ENCODE measurements at places on chromosomes 2 and 18. TPM values are rescaled to one million over a fixed set of nuclear protein-coding genes. Genes with fewer than 3 reads are reported as not detected.
A peak's percentile ranks its signal among the peaks of the same experiment; 100 is the strongest.

GRCh38 chr2:86411396-86411795 is 29.8 kb upstream of the KDM3A start:
- no peaks in the 10 kb centered on the region for H3K4me1 ChIP-seq
- no peak for DNase-seq
- H3K36me3 ChIP-seq = no peaks in the 10 kb centered on the region
- H3K4me3 ChIP-seq = no peak overlapping the region
- H3K27ac ChIP-seq = no peak overlapping the region
- H3K27me3 ChIP-seq = peaks cover 3% of the 10 kb centered on the region

GRCh38 chr2:36507408-36507812 is 90.6 kb downstream of the FEZ2 start:
- no peaks in the 10 kb centered on the region for H3K36me3 ChIP-seq
- H3K4me1 ChIP-seq = no peaks in the 10 kb centered on the region
- no peak for DNase-seq
- no peak overlapping the region for H3K27ac ChIP-seq

- H3K4me1 ChIP-seq = peaks cover 40% of the 10 kb centered on the region
- H3K27ac ChIP-seq = peak overlapping the region; percentile 92
- DNase-seq = no peak
- no peak overlapping the region for H3K4me3 ChIP-seq
These were observed 49.3 kb downstream of the ZNF516 start for GRCh38 chr18:76445741-76446232.

DNA sequence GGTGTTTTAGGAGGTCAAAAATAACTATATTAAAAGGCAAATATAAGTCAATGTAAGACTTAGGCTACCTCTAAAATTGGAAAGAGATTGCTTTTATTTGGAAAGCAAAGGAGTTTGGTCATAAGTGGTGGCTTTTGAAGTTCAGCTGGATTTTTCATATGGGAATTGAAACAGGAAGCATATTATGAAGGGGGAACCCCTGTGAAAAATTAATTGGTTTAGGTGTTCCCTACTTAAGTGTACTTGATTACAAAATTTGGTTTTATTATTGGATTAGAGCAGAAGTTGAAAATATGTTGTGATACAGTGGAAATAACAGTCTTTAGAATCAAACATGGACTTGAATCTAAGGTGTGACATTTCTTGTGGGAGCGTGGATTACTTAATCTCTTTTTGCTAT is 121.4 kb upstream of the TTC27 start:
- no peaks in the 10 kb centered on the region for H3K4me1 ChIP-seq
- DNase-seq = no peak
- H3K27me3 ChIP-seq = no peaks in the 10 kb centered on the region

GRCh38 chr2:234491281-234491680 is 5.6 kb downstream of the ARL4C start:
- DNase-seq = no peak
- H3K27me3 ChIP-seq = peaks cover 28% of the 10 kb centered on the region
- H3K27ac ChIP-seq = no peak overlapping the region
- H3K4me3 ChIP-seq = no peak overlapping the region
- peaks cover 17% of the 10 kb centered on the region for H3K4me1 ChIP-seq

The CYP27A1 gene
- 56.3 TPM for total RNA-seq

The TNFAIP6 gene
- total RNA-seq = 0.88 TPM

The STAM2 gene
- total RNA-seq = 16.7 TPM

The DNAJC5G gene
- not detected for total RNA-seq

The SPATA3 gene
- total RNA-seq = not detected

Measured in gastrocnemius medialis (tissue), 4 donors.